ENCODE measurements at places on chromosomes 13 and 19.

- DNase-seq = no peak
Measured at GRCh38 chr13:43693639-43694038, 93.1 kb downstream of the ENOX1 start.

GRCh38 chr13:107585469-107586180, 629.7 kb downstream of the LIG4 start:
- no peak for DNase-seq

- no peak for DNase-seq
Measured at GRCh38 chr13:28753208-28753892, 34.6 kb upstream of the SLC46A3 start.

DNA sequence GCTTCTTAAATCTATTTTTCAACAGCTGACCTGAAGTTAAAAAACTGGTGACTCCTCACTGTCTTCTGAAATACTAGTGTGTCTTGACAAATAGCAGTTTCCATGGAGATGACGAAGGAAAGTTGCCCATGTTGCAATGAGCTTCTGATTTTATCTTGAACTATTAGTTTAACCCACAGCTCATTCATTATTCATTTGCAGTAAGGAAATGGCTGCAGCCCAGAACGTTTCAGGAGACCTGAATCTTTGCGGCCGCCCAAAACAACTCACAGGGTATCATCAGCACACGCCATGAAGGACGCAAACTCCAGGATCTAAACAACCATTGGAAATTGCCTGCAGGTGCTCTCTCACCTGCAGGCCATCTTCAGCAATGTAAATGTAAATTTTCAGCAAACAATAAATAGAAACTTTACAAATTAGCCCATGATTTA, 142.5 kb downstream of the DCLK1 start:
- DNase-seq = no peak

GRCh38 chr13:52849291-52850071, 1.0 kb upstream of the PCDH8 start:
- no peak for DNase-seq
